ENCODE measurements at places on chromosomes 4 and X. TPM values are rescaled to one million over a fixed set of nuclear protein-coding genes. Genes with fewer than 3 reads are reported as not detected.

- H3K4me3 ChIP-seq: no peak overlapping the region
- no peak for DNase-seq
- no peaks in the 10 kb centered on the region for H3K36me3 ChIP-seq
These were observed 120.0 kb upstream of the GLRA2 start for GRCh38 chrX:14409341-14409740.

Gene HPGD
- total RNA-seq: 4.1 TPM

DNA sequence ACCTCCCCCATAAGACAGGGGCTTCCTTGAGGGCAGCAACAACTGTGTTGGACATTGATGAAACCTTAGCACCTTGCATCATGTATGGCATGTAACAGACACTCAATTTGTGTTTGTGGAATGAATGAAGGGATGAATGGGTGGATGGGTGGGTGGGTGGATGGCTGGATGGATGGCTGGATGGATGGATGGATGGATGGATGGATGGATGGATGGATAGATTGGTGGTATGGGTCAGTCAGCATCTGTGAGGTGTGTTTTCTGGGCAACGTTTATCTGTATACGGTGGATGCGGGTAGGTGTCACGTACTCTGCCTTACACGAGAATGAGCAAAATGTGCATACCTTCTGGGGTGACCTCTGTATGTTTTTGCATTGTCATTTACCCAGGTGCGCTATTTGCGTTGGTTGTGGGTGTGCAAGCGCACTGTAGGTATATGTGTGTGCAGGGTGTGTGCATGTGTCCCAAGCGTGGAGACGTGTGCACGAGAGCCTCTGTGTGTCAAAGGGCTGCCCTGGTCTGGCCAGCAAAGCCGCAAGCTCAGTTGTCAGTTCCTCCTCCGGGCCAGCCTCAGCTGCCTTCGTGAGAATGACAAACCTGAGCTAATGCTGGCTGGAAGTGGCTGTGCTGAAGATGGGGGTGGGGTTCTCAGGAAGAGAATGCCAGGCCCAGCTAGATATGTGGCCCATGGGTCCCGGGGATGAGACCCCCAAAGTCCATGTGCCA, 26.5 kb downstream of the ELF4 start:
- H3K4me1 ChIP-seq: peaks cover 3% of the 10 kb centered on the region
- H3K27ac ChIP-seq: no peak overlapping the region
- no peak overlapping the region for H3K4me3 ChIP-seq
- H3K36me3 ChIP-seq: no peaks in the 10 kb centered on the region
- H3K27me3 ChIP-seq: no peaks in the 10 kb centered on the region
- DNase-seq: no peak

Gene DCAF12L1
- total RNA-seq: 5.6 TPM

- H3K4me1 ChIP-seq: no peaks in the 10 kb centered on the region
- no peaks in the 10 kb centered on the region for H3K27me3 ChIP-seq
- DNase-seq: peak; percentile 86
These were observed 11.6 kb downstream of the PAGE4 start for GRCh38 chrX:49840679-49841078.

Gene FAM241A
- total RNA-seq: 0.63 TPM

DNA sequence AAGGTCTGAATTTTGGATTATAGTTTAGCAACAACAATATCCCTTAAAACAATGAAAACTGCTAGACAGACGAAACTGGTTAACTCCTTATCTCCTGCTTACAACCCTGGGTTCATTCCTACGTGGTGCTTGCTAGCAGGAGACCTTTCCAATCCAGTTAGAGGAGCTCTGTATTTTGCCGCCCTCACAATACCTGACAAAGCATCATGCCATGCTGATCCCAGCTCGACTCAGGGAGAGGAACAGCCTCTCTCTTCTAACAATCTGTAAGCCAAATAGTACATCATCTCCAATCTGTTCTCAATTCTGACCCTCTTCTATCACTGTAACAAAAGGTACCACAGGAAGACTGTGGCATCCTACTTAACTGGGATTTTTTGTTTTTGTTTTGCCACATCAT, 74.4 kb downstream of the PAPSS1 start:
- H3K4me3 ChIP-seq: no peak overlapping the region
- H3K27me3 ChIP-seq: peaks cover 10% of the 10 kb centered on the region
- H3K36me3 ChIP-seq: no peaks in the 10 kb centered on the region
- H3K4me1 ChIP-seq: peaks cover 34% of the 10 kb centered on the region
- no peak for DNase-seq

GRCh38 chr4:162761965-162762364, 404.7 kb downstream of the NAF1 start:
- H3K36me3 ChIP-seq: no peaks in the 10 kb centered on the region
- no peaks in the 10 kb centered on the region for H3K27me3 ChIP-seq
- no peak overlapping the region for H3K27ac ChIP-seq
- H3K4me3 ChIP-seq: no peak overlapping the region
- no peak for DNase-seq

Gene IL2
- not detected for total RNA-seq

- no peaks in the 10 kb centered on the region for H3K36me3 ChIP-seq
- no peak overlapping the region for H3K4me3 ChIP-seq
- peak; percentile 11 for DNase-seq
- 0 out of 2 replicates have a peak, but pooled peaks cover 4% of the 10 kb centered on the region for H3K4me1 ChIP-seq
These were observed 148.5 kb downstream of the PPP3CA start for GRCh38 chr4:101198682-101199339.

- no peaks in the 10 kb centered on the region for H3K36me3 ChIP-seq
- H3K4me3 ChIP-seq: no peak overlapping the region
- H3K4me1 ChIP-seq: 0 out of 2 replicates have a peak, but pooled peaks cover 4% of the 10 kb centered on the region
- DNase-seq: no peak
- H3K27ac ChIP-seq: no peak overlapping the region
These were observed 142.9 kb upstream of the SFRP2 start for GRCh38 chr4:153931804-153932203.

Gene IL1RAPL1
- total RNA-seq: 0.23 TPM

DNA sequence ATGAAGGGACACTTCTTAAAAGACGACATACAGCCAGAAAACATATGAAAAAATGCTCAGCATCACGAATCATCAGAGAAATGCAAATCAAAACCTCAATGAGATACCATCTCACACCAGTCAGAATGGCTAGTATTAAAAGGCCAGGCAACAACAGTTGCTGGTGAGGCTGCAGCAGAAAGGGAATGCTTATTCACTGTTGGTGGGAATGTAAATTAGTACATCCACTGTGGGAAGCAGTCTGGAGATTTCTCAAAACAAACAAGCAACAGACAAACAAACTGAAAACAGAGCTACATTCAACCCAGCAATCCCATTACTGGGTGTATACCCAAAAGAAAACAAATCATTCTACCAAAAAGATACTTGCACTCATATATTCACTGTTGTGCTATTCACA, 197.9 kb downstream of the EVC2 start:
- H3K27me3 ChIP-seq: no peaks in the 10 kb centered on the region
- DNase-seq: no peak
- H3K4me1 ChIP-seq: no peaks in the 10 kb centered on the region

GRCh38 chr4:128686032-128686465, 123.5 kb upstream of the JADE1 start:
- no peaks in the 10 kb centered on the region for H3K36me3 ChIP-seq
- H3K4me3 ChIP-seq: no peak overlapping the region
- H3K27ac ChIP-seq: peak overlapping the region; percentile 94
- peaks cover 39% of the 10 kb centered on the region for H3K4me1 ChIP-seq
- no peaks in the 10 kb centered on the region for H3K27me3 ChIP-seq

- H3K4me3 ChIP-seq: no peak overlapping the region
- peaks cover 4% of the 10 kb centered on the region for H3K4me1 ChIP-seq
- H3K27ac ChIP-seq: no peak overlapping the region
- H3K36me3 ChIP-seq: no peaks in the 10 kb centered on the region
- no peak for DNase-seq
- H3K27me3 ChIP-seq: no peaks in the 10 kb centered on the region
These were observed 1.5 kb upstream of the ENPEP start for GRCh38 chr4:110474481-110474880.

- no peak for DNase-seq
- H3K27me3 ChIP-seq: no peaks in the 10 kb centered on the region
- no peak overlapping the region for H3K27ac ChIP-seq
- H3K4me3 ChIP-seq: no peak overlapping the region
These were observed 32.3 kb downstream of the BCOR start for GRCh38 chrX:40065296-40066046.

GRCh38 chr4:84887824-84888223, 78.7 kb downstream of the WDFY3 start:
- no peak overlapping the region for H3K4me3 ChIP-seq
- no peaks in the 10 kb centered on the region for H3K36me3 ChIP-seq
- peaks cover 6% of the 10 kb centered on the region for H3K4me1 ChIP-seq
- H3K27ac ChIP-seq: no peak overlapping the region

Gene HEPH
- total RNA-seq: 64.7 TPM

Gene EDA2R
- 7.0 TPM for total RNA-seq

Gene MBNL3
- 2.4 TPM for total RNA-seq

- no peaks in the 10 kb centered on the region for H3K27me3 ChIP-seq
- no peaks in the 10 kb centered on the region for H3K36me3 ChIP-seq
- DNase-seq: no peak
- H3K4me3 ChIP-seq: no peak overlapping the region
- H3K27ac ChIP-seq: no peak overlapping the region
These were observed 30.2 kb upstream of the TSPAN5 start for GRCh38 chr4:98688411-98689290.

Gene RHOH
- total RNA-seq: 3.7 TPM

DNA sequence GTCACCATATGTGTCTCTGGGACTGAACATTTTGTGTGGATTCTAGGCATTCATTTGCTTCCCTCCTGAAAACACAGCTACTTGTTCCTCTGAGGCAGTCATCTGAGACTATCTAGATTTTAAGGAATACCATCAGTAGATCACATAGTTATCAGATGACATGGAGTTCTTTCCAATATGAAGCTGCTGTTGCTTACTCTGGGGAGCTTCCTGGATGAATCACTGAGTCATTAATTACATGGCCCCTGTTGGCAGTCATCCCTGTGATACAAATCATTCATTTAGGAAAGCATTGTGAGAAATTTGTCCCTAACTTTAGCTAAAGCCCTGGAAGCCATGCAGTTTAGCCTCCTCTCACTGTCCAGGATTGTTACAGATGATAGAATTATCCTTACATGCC, 98.2 kb upstream of the ARSJ start:
- H3K36me3 ChIP-seq: no peaks in the 10 kb centered on the region
- no peak for DNase-seq
- no peak overlapping the region for H3K27ac ChIP-seq

- DNase-seq: peak; percentile 12
- no peaks in the 10 kb centered on the region for H3K4me1 ChIP-seq
- H3K27me3 ChIP-seq: no peaks in the 10 kb centered on the region
- no peak overlapping the region for H3K4me3 ChIP-seq
These were observed 28.8 kb downstream of the ATP8A1 start for GRCh38 chr4:42627885-42628646.

GRCh38 chr4:10158333-10158942, 41.8 kb upstream of the WDR1 start:
- no peaks in the 10 kb centered on the region for H3K27me3 ChIP-seq
- DNase-seq: no peak
- no peaks in the 10 kb centered on the region for H3K36me3 ChIP-seq
- no peak overlapping the region for H3K4me3 ChIP-seq

DNA sequence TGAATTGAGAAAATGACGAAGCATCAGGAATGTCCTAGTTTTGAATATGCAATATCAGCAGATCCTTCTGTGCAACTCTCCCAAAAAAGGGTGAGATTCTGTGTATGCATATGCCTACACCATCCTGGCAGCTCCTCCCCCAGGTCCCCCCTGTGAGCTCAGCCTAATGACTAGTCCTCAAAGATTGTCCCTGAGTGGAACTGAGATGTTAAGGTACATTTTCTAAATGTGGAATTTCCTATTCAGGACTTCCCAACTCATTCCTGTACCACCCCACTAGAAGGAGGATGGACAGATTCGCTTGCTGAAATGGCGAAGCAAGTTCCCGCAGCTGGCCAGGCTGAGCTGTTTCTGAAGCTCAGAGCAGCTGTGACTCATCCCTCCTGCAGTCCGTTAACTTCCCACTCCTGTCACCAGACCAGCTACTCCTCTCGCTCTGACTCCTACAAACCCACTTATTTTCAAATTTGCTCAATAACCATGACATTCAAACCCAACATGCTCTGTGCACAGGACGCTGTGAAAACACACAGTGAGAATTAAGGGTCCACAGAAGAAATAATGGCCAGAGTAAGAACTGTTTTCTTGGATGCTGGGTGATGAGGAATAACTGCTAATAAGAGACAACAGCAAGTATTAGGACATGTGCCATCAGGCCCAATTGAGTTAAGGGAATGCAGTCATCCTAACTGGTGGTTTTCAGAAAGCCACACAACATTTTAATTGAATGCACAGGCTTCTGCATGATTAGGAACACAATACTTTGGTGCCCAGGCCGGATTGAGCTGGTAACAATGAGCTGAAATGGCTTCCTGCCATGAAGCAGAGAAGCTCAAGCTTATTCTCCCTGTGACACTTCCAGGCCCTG, 40.0 kb upstream of the IRF2 start:
- H3K36me3 ChIP-seq: no peaks in the 10 kb centered on the region
- no peak overlapping the region for H3K27ac ChIP-seq
- peaks cover 18% of the 10 kb centered on the region for H3K4me1 ChIP-seq
- no peak overlapping the region for H3K4me3 ChIP-seq
- no peak for DNase-seq

- no peaks in the 10 kb centered on the region for H3K4me1 ChIP-seq
- no peaks in the 10 kb centered on the region for H3K36me3 ChIP-seq
- H3K27me3 ChIP-seq: no peaks in the 10 kb centered on the region
These were observed 510.6 kb upstream of the DIPK2B start for GRCh38 chrX:45711231-45711630.

DNA sequence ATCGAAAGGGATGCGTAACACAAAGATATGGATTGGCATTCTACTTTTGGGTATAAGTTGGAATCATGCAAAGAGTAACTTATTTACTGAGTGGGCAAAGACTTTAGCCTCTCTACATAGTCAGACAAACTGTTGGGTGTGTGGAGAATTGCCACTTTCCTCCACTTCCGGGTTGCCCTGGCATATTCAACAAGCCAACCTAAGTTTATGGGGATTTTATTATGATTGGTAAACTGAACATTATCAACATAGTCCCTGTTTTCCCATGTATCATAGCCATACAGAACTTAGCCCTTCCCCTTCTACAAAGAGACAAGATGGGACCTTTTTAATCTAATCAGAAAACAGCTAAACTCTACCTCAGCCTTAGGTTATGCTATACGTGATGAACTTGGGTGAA, 121.6 kb downstream of the AGTR2 start:
- DNase-seq: no peak
- no peak overlapping the region for H3K4me3 ChIP-seq
- H3K4me1 ChIP-seq: no peaks in the 10 kb centered on the region
- H3K27ac ChIP-seq: no peak overlapping the region
- no peaks in the 10 kb centered on the region for H3K36me3 ChIP-seq

Gene DNAAF6
- total RNA-seq: not detected

GRCh38 chrX:95350774-95351488, 1333.7 kb upstream of the DIAPH2 start:
- no peaks in the 10 kb centered on the region for H3K4me1 ChIP-seq
- H3K36me3 ChIP-seq: no peaks in the 10 kb centered on the region
- H3K4me3 ChIP-seq: no peak overlapping the region
